ENCODE measurements at places on chromosomes 11 and 22.

- no peak for DNase-seq
Observed at GRCh38 chr11:70368961-70369360, 29.4 kb upstream of the CTTN start.

DNA sequence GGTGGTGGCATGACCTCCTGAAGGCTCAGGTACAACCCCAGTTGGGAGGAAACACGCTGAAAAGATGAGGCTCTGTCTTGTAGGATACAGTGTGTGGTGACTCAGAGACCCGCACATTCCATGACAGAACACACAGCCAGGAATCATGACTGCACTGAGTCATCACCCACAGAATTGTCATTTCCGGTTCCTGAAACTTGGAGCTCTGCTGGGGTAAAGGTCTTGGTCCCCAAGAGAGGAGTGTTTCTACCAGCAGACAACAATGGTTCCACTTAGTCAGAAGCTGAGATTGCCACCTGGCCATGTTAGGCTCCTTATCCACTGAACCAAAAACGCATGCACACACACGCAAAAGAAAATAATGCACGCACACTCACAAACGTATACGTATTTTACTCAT lies 31.5 kb upstream of the CYB5R3 start:
- DNase-seq = no peak

GRCh38 chr11:122872046-122872445 lies 10.5 kb upstream of the JHY start:
- DNase-seq = no peak

DNA sequence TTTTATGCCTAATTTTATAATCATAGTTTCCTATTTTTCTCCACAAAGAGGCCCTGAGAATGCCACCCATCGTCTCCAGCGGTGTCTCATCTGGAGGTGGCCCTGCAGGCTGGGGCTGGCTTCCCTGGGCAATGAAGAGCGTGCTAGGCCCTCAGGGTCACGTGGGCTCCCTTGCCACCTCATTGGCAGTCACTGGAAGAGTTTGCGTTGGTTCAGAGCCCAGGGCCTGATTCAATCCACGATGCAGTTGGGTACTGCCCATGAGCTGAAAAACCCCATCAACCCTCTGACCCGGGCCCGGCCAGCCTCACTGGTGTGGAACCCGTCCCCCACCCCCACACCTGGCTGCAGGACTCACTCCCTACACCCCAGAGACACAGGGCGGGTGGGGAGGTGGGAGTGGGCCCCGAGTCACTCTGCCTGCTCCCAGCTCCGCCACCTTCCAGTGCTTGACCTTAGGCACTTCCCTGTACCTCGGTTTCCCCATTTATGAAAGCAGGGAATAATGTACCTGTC lies 43.4 kb upstream of the A4GALT start:
- no peak for DNase-seq

- DNase-seq = no peak
Observed at GRCh38 chr11:77072851-77073327, 6.1 kb downstream of the CAPN5 start.

DNA sequence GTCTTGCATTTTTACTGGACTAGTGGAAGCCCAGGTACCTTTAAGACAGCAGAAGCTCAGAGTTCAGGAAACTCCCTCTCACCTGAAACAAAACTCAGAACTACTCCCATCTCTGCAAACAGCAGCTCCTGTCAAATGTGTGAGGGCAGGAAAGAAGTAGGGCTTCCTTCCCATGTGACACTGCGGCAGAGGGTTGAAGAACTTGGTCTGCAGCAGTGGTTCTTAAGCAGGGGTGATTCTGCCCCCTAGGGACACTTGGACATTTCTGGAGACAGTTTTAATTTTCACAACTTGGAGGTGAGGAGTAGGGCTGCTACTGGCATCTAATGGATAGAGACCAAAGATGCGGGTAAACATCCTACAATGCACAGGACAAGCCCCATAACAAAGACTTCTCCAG lies 63.4 kb downstream of the RCN1 start:
- no peak for DNase-seq

DNA sequence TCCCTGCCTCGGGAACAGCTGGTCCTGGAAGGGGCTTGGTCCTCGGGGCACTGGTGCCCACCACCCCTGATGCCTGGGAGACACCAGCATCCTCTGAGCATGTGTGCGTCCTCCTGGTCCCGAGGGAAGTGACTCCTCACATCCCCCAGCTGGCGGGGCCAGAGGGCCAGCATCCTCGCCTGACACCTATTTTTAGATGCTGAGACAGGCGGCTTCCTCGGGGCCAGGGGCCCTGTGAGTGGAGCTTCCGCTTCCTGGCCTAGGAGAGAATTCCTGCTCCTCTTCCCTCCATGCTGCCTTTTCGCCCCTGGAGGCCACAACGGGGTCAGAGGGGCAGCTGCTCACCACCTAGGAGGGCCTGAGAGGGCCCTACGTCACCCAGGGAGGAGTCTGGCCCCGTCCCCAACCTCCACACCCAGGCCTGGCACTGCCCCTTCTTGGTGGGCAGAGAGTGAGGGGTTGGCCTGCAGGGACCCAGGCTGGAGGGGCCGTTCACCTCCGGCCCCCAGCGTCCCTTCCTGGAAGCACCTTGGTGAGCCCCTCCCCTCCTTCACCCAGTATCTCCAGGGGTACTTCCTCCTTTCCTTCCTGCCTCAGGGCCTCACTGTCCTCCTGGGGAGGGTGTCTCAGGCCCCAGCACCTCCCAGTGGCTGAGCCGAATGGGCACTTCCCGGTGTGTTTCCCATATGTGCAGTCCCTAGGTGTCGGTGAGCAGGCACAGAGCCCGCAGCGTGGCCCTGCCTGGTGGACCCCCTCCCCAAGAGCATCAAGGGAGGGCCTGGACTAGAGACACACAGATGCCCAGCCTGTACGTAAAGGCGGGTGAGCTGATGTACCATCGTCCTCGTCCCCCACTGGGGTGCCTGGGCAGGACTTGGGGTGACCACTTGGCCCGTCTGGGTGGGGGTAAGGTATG lies 6.1 kb downstream of the CD81 start:
- no peak for DNase-seq

GRCh38 chr11:67364783-67365722 lies 8.3 kb downstream of the CLCF1 start:
- DNase-seq = no peak

DNA sequence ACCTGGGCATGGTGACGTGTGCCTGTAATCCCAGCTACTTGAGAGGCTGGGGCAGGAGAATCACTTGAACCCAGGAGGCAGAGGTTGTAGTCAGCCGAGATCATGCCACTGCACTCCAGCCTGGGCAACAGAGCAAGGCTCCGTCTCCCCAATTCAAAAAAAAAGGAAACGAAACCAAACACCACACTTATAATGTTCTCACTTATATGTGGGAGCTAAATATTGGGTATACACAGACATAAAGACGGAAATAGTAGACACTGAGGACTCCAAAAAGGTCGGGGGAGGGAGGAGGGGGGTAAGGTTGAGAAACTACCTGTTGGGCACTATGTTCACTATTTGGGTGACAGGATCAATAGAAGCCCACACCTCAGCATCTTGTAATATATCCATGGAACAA lies 94.3 kb downstream of the GAB2 start:
- DNase-seq = no peak

- no peak for DNase-seq
Observed at GRCh38 chr11:63892228-63892627, 24.7 kb downstream of the RCOR2 start.

GRCh38 chr11:130129922-130130321 lies 29.7 kb upstream of the ST14 start:
- no peak for DNase-seq

- DNase-seq = no peak
Observed at GRCh38 chr22:37816543-37817180, 6.5 kb upstream of the GALR3 start.

DNA sequence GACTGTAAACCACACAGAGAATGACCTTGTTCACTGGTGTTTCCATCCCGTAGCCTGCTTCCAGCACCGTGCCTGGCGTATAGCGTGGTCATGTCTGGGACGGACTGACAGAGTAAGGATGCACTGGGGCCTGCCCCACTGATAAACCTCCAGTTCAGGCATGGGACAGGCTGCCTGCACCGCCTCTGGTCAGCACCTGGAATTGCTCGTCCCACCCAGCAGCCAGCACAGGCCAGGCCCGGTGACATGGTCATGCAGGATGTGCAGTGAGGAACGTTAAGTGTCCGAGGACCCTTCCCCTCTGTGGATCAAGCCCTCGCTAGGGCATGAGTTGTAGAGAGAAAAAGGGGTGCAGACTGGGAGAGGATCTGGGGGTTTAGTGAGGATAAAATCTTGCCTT lies 44.8 kb downstream of the LMO1 start:
- no peak for DNase-seq

DNA sequence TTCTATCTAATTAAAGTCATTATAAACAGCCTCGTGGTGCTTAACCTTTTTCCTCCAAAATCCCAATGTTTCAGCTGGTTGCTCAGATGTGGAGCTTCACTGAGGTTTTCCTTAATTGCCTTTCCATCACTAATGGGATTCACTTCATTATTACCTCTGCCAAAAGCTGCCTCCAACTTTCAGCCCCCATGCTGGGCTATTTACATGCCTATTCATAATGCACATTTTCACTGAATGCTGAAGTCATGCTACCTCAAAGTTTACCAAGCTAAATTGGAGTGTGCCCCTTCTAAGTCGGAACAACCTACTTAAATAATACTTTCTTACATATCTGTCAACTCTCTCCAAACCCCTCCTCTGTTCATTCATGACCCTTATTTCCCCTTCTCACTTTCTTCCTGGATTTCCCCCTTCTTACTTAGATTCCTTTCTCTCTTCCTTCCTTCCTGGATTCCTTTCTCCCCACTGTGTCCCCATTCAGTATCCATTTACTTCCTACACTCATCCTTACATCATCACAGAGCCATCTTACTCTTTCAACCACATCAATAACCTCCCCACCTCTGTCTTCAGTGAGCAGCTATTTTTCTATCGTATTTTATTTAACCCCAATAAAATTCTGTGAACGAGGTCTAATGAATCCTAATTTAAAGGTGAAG lies 887.3 kb upstream of the TENM4 start:
- DNase-seq = no peak

- no peak for DNase-seq
Observed at GRCh38 chr11:44203270-44204043, 106.5 kb downstream of the ALX4 start.

- DNase-seq = no peak
Observed at GRCh38 chr22:37275622-37276021, 6.7 kb upstream of the CYTH4 start.

DNA sequence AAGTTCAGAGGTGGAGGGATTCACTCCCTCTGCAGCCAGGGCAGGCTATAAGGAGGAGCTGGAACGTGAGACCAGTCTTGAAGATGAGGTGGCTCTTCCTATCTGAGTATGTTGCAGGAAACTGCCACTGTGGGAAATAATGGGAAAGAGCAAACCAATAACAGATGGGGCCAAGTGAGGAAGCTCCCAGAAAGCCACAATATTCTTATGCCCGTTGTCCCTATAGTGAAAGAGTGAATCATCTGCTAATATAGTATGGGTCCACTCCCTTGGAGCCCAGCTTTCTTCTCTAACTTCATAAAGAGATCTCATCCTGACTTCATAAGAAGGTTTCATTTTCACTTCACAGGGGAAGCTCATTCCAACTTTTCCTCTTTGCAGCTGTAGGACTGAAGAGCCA lies 206.4 kb downstream of the BLID start:
- DNase-seq = no peak

GRCh38 chr11:129230006-129230405 lies 37.9 kb upstream of the ARHGAP32 start:
- DNase-seq = no peak

DNA sequence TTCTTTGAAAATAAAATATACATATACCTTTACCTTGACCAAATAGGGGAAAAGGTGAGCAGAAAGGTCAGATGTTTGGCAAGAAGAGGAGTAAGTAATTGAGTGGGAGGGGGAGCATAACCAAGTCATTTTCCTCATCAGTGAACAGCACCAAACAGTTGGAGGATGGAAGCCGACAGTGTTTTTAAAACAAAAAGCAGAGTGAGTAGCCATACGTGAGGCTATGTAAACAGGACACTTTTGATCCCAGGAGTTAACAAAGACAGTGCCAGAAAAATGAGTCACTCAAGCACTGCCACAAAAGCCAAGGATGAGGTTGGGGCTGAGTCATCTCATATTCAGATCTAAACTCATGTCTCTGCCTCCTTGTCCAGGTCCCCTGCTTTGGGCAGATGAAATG lies 734.7 kb downstream of the KCNA4 start:
- no peak for DNase-seq

DNA sequence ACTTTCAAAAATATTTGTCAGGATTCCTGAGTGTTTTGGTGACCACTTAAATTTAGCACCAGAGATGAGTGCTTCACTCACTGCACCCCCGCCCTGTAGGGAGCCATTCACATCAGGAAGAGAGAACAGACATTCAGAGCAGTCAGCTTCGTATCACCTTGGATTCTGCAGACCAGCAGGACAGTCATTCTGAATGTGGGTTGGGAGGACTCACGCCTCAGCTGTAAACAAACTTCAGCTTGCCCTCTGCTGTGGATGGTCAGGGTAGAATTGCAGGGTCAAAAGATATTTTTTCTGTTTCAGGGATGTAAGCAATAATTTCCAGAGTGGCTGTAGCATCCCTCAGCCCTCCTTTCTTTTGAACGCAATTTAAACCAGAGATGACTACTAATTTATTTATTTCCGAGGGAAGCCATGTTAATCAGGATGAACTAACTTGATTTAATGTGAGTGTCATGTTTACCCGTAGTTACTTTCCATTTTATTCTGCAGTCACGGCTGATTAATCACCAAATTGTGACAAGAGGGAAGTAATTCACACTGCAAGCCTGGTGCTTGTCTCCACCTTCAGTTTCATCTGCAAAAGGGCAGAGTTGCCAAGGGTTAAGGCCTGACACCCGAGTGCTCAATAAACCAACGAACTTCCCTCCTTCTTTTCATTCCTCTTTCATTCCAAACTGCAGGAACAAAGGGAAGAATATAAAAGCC lies 174.2 kb upstream of the DDI1 start:
- no peak for DNase-seq

GRCh38 chr11:125481531-125481930 lies 14.5 kb downstream of the FEZ1 start:
- no peak for DNase-seq

DNA sequence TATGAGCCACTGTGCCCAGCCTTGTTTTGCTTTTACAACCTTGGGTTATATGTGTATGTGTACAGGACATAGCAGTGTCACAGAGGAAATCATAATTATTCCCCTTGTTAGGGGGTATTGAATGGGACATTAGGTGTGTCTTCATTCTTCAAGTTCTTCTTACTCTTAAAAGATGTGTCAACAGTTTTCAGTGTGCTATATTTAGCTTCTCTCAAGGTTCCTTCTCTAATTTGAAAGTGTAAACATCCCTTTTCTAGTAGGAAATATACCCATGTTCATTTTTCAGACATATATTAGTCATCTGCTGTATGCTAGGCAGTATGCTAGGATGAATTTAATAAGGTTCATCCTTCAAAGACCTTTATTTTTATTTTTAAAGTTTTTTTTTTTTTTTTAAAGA lies 17.1 kb downstream of the PCF11 start:
- no peak for DNase-seq

- no peak for DNase-seq
Observed at GRCh38 chr11:57240757-57241156, 3.7 kb upstream of the APLNR start.

GRCh38 chr11:93020248-93021046 lies 51.0 kb downstream of the MTNR1B start:
- DNase-seq = no peak
